ENCODE measurements at places on chromosomes 6 and 20.

- DNase-seq, result no peak
Measured at GRCh38 chr20:63084563-63084927, 77.8 kb upstream of the BHLHE23 start.

GRCh38 chr6:125537090-125537489, 212.3 kb upstream of the HEY2 start:
- DNase-seq, result no peak

GRCh38 chr6:166939894-166940293, 16.5 kb downstream of the RNASET2 start:
- no peak for DNase-seq

DNA sequence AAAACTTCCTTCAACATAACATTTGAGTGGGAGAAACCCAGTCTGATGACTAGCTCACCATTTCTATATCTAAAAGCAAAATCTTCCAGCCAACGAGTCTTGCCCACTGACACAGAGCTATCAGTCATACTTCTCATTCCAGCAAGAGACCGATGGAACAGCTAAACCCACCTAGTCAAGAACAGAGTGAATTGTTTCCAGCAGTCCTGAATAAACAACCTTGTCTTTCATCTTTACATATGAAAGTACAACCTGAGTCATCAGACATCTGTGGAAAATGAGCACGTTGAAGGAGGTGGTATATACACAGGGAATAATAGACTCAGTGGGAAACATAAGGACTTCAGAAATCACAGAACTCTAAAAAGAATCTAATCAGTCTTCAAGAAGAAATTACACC, 23.8 kb downstream of the NRSN1 start:
- no peak for DNase-seq

GRCh38 chr20:14951707-14952418, 614.5 kb upstream of the FLRT3 start:
- DNase-seq, result no peak

DNA sequence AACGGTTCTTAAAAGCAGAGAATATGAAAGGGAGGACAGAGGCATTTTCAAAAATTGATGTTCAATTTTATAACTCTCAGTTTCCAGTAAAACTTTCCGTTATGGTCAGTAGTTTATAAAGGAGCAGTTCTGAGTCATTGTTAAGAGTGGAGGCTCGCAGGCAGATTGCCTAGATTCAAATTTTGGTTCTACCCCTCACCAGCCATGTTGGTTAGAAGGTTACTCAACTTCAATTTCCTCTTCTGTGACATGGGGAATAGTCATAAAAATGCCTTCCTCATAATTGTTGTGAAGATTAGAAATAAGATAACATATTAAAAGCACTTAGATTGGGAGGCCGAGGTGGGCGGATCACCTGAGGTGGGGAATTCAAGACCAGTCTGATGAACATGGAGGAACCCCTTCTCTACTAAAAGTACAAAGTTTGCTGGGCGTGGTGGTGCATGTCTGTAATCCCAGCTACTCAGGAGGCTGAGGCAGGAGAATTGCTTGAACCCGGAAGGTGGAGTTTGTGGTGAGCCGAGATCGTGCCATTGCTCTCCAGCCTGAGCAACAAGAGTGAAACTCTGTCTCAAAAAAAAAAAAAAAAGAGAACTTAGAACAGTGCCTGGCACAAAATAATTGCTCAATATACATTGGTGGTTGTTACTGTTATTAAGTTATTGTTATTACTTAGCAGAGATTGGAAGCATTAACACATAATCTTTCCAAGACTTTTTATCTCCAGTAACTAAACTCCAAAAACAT, 348.9 kb downstream of the NRN1 start:
- DNase-seq, result no peak

DNA sequence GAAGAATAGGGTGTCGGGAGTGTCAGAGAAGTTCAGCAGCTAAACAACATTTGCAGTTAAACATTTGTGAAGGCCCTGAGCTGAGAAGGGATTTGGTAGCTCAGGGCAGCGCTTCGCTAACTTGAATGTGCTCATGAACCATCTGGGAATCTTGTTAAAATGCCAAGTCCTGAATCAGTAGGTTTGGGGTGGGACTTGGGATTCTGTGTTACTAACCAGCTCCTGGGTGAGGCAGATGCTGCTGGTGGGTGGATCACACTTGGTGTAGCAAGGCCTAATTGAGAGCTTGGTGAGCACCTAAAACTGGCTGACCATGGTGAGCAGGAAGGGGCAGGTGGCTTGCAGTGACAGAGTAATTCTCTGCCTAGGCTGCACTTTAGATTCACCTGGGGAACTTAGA, 5.9 kb downstream of the PTPRA start:
- no peak for DNase-seq

- DNase-seq, result no peak
Measured at GRCh38 chr20:42441196-42441863, 748.4 kb downstream of the PTPRT start.

DNA sequence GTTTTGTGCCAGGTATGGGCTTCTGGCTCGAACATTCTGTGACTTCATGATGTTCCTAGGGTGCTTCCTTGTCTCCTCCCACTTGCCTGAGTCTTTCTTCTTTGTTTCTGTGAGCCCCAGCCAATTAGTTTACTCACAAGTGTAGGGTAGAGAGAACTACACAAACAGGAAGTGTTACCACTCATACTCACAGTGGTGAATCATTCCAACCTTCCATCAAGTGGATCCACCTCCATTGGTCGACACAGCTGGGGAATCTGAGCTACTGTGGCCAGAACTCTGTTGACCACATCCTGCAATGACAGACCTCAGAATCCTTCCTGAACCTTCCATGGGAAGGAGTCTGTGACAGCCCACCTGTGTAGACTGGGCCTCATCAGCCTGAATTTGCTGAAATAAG, 76.8 kb downstream of the UNC5CL start:
- peak; percentile 36 for DNase-seq

DNA sequence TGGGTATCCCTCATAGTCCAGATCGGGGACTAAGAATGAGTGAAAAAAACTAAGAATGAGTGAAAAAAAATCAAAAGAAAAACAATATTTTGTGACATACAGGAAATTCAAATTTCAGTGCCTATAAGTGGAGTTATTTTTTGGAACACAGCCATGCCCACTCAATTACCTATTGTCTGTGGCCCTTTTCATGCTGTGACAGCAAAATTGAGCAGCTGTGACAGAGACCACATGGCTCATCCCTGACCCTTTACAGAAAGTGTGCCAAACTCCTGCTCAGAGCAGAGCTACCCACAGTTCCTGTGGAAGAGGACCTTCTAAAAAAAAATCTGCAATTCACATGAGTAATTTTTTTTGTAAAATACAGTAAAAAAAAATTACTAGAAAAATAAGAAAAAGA, 1.4 kb downstream of the NCR2 start:
- no peak for DNase-seq

GRCh38 chr6:52620055-52620905, 43.4 kb upstream of the TRAM2 start:
- DNase-seq, result no peak

DNA sequence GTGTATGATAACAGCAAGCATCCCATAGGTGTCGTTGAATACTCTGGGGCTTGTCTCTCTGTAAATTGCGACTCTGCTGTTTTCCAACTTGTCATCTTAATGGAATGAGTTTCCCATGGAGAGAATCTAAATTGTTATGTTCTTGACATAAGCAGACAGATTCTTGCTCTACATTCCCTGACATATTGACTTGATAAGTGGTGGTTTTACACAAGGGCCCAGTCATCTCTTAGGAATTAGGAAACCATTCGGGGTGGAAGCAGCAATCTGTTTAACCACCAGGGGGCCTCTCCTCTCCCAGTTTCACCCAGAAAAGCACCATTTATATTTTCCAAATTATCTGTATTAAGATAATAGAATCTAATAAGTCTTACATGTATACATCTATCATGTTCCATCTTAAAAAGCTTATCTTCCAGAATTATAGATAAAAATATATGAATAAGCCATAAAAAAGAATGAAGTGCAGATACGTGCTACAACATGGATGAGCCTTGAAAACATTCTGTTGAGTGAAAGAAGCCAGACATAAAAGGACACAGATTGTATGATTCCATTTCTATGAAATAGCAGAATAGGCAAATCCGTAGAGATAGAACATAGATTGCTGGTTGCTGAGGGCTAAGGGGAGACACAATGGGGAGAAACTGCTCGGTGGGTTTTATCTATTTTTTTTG, 23.1 kb upstream of the MROH8 start:
- peak; percentile 87 for DNase-seq

DNA sequence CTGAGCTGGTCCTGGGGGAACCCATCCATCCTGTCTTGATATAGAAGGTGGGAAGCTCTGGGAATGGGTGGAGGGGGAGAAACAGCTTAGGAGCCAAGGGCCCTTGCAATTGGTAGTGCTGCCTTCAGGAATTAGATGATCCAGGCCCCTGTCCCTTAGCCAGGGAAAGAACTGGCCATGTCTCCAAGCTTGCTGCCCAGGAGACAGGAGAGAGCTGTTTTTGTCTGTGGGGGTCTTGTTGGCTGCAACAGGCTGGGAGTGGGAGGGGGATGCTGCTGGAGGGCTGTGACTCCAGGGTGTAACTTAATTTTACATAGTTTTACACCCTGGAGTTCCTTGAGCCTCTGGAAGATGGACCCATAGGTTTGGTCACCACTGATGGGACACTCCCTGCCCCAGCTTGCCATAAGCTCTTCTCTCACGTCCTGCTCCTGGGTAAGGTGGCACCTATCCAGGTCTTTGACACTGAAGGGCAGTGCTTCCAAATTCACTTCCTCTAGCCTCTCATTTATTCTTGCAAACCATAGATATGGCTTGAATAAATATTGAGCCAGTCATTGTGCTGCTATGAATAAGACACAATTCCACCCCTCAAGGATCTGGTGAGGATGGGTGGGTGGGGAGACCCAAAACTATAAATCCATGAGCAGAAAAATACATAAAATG, 16.8 kb downstream of the VEGFA start:
- no peak for DNase-seq

DNA sequence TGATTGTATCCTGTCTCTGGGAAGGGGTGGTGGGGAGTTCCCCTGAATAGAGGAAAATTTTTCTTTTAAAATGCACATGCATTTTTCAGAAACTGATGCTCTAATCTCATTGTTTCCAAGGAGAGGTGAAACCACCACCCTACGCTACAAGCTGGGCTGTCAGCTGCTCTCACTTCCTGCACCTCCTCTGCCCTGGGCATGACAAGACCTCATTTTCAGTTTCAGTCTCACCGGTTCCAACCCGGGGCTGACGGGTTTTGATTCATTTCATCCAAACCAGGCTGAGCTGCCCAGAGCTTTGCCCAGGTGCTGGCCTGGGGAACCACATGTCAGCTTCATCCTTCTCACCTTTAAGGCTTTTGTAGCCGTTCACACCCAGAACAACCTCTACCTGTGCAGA, 99.7 kb downstream of the EYA2 start:
- no peak for DNase-seq

- DNase-seq, result no peak
Measured at GRCh38 chr6:17998442-17998841, 11.0 kb upstream of the KIF13A start.

DNA sequence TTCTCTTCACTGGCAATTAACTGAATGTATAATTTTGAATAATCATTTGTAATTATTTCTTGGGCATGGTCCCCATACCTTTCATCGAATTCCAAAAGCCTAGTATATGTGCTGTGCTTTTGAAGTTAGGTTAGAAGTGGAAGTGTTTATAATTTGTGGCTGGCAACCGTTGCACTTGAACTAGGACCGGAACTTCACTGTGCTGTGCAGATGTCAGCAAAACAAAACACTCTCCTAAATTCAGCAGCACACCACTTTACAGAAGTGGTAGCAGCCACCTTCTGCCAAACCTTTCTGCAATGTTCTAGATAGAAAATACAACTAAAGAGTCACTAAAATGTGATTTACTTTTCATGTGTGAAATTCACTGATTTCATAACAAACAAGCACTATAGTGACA, 111.9 kb downstream of the FAM83B start:
- no peak for DNase-seq

DNA sequence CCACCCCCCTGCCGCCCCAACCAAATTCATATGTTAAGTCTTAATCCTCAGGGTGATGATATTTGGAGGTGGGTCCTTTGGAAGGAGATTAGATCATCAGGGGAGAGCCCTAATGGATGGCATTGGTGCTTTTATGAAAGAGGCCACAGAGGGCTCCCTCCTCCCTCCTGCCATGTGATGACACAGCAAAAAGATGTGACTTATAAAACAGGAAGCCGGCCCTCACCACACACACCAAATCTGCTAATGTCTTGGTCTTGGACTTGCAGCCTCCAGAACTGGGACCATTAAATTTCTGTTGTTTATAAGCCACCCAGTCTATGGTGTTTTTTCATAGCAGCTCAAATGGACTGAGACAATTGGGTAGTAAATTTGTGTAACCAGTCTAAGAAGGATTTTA, 176.3 kb downstream of the ADGRG6 start:
- peak; percentile 17 for DNase-seq

- no peak for DNase-seq
Measured at GRCh38 chr6:34383161-34383631, 9.3 kb downstream of the NUDT3 start.

GRCh38 chr20:2559651-2560050, 23.3 kb downstream of the TMC2 start:
- DNase-seq, result no peak

DNA sequence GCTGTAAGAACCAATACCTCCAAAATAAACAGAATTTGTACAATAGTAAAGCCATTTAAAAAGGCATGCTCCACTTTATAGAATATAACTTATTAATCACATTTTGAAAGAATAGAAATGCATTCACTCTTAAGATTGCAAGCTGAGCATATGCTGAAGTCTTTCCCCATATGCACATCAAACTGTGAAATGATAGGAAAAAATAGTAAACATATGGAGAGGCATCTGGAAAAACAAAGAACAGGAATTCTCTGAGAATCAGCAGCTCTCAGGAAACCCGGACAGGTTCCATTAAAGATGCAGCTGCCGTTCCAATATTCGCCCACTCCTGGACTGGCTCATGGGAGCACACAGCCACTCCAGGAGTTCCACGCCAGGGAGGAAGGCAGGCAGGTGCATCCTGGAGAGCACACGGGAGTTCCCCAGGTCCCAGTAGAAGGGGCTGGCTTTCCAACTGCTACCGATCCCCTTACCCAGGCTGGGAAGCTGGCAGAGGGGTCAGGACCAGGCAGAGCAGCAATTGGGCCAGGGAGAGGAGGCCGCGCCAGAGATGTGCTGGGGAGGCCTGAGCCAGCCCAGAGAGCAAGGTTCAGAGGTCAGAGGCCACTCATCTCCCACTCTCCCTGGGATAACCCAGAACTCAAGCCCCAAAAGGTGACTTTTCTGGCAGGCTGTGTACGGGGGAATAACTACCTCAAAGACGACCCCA, 111.1 kb downstream of the DLL1 start:
- no peak for DNase-seq

GRCh38 chr20:47515843-47516242, 14.2 kb downstream of the NCOA3 start:
- DNase-seq, result no peak

- DNase-seq, result no peak
Measured at GRCh38 chr6:116767715-116768114, 2.2 kb upstream of the FAM162B start.

DNA sequence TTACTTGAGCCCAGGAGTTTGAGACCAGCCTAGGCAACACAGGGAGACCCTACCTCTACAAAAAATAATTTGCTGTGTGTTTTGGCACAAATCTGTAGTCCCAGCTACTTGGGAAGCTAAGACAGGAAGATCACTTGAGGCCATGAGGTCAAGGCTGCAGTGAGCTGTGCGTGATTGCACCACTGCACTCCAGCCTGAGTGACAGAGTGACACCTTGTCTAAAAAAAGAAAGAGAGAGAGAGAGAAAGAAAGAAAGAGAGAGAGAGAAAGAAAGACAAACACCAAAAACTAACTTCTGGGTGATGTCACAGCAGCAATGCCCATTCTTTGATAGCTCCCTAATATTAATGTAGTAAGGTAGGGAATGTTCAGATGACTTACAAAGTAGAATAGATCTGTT, 20.4 kb downstream of the USP49 start:
- no peak for DNase-seq

- DNase-seq, result no peak
Measured at GRCh38 chr20:62068997-62069396, 3.3 kb upstream of the TAF4 start.

All from HT-29 (cell line).